ENCODE measurements at places on chromosomes 1 and 21. TPM values are rescaled to one million over a fixed set of nuclear protein-coding genes. Genes with fewer than 3 reads are reported as not detected.

- peak; percentile 52 for DNase-seq
Observed at GRCh38 chr1:4978660-4979390, 324.4 kb downstream of the AJAP1 start.

The SERPINC1 gene
- polyA plus RNA-seq, result not detected

DNA sequence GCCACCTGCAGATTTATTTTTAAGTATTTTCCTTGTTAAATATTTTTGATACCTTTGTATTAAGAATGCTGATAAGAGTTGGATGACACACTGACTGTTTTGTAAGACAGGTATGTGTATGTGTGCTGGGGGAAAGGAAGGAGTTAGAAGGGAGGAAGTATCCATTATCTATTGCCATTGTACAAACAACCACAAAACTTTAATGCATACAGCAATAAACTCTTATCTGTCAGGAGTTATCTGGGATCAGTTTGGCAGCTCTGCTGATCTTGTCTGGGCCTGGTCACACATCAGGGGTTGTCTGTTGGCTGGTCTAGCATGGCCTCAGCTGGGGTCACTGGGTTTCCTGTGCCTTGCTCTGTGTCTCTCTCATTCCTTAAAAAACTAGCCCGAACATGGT lies 423.9 kb upstream of the USP24 start:
- no peak for DNase-seq

DNA sequence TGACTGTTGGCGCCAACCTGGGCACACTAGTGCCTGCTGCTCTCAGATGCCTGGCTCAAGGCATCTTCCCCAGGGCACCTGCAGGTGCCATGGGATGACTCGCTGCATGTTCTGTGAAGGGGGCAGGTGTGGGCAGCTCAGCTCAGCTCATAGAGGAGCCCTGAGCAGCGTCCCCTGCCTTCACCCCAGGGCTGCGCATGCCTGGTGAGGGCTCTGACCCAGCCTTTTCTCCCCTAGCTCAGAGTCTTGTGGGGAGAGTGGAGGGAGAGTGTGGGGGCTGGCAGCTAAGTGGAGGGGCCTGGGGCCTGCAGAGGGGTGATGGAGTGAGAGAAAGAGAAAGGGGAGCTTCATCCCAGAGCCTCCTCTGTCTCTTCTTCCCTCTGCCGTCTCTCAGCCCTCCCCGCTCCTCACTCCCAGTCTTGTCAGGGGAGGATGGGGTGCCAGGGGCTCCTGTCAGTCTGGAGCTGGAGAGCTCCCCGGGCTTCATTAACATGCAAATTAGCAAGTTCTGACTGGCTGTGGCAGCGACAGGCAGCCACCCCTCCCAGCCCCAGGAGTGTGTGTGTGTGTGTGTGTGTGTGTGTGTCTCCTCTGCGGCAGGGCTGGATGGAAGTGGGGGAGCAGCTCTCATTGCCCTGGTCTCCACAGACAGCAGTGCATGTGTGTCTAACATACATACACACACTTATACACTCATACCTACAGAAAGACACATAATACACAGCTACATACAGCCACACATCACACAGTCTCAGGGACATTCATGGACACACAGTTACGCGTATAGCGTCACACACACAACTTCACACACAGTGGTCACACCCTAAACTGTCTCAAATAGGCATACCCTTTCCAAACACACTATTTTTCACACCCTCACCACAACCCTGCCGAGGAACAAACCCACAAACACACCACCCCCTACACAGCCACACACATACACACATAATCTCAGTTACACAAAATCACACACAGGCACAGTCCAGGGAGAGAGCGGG lies 34.0 kb downstream of the FOXO6 start:
- no peak for DNase-seq

GRCh38 chr21:45406801-45407628 lies 2.0 kb downstream of the COL18A1 start:
- peak; percentile 63 for DNase-seq

DNA sequence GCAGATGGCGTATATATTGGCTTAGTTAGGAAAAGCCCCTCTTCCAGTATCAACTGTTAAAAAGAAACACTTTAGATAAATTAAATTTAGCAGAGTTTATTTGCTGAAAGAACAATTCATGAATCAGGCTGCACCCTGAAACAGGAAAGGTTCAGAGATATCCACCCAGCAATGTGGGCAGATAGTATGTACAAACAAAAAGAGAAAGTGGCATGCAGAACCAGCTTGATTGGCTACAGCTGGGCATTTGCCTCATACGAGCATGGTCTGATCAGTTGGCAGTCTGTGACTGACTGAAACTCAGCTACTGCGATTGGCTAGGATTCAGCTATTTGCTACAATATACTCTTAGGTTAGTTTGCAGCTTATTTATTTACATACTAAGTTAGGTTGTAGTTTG lies 98.2 kb downstream of the ZC3H11B start:
- no peak for DNase-seq

The RAB4A gene
- 34.8 TPM for polyA plus RNA-seq

DNA sequence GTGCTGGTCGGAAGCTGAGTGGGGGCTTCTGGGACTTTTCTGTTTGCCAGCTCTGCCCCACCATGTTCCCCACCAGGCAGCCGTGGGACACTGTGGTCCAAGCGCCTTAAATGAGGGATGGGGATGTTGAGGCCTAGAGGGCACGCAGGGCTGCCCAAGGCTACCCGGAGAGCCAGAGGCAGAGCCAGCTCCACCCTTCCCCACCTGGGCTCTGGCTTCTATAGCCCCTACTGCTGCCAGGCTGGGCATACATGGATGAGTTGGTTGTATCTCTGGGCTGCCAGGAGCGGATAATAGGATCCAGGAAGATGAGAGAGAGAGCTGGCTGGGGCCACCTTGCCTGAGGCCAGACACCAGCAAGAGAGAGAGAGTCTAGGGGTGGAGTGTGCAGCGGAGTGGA lies 49.4 kb downstream of the PTPRU start:
- DNase-seq, result no peak

The TNFRSF25 gene
- polyA plus RNA-seq, result 9.4 TPM

GRCh38 chr1:170533298-170533697 lies 1.3 kb downstream of the GORAB start:
- DNase-seq, result no peak

The GCSAML gene
- polyA plus RNA-seq, result 0.05 TPM

- no peak for DNase-seq
Observed at GRCh38 chr1:212388985-212389716, 25.5 kb downstream of the PACC1 start.

DNA sequence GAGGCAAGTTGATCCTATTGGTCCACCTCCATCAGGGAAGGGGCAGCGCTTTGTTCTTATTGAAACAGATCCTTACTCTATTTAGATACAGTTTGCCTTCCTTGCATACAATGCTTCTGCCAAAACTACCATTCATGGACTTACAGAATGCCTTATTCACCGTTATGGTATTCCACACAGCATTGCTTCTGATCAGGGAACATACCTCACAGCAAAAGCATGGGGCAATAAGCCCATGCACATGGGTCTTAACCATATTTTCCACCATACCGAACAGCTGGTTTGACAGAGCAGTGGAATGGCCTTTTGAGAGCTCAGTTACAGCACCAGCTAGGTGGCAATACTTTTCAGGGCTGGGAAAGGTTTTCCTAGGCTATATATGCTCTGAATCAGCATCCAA lies 544.8 kb upstream of the ADGRL4 start:
- DNase-seq, result no peak

All from ovary (tissue), 10 donors.